GF-D8 (cell line): ENCODE measurements at places on chromosomes 11 and 22.

DNA sequence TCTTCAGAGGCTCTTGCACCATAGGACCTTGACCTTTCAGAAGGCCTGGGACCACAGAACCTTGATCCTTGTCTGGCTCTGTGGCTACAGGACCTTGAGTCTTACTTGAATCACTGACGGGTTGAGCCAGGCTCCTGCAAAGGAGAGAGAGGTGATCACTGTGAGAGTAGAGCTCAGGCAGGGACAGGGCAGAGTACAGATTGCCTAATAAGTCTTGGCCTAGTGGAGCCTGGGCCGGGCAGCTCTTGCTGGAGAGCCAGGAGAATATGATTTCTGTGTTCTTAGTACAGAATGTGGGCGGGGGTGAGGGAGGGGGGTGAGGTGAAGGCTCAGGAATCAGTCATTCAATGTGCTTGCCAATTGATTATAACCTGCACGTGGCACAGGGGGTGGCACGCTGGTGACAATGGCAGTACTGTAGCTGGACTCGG is 26.0 kb downstream of the SERPINH1 start:
- DNase-seq: no peak

- peak; percentile 76 for DNase-seq
Observed at GRCh38 chr11:119094816-119095065, 6.9 kb downstream of the DPAGT1 start.

DNA sequence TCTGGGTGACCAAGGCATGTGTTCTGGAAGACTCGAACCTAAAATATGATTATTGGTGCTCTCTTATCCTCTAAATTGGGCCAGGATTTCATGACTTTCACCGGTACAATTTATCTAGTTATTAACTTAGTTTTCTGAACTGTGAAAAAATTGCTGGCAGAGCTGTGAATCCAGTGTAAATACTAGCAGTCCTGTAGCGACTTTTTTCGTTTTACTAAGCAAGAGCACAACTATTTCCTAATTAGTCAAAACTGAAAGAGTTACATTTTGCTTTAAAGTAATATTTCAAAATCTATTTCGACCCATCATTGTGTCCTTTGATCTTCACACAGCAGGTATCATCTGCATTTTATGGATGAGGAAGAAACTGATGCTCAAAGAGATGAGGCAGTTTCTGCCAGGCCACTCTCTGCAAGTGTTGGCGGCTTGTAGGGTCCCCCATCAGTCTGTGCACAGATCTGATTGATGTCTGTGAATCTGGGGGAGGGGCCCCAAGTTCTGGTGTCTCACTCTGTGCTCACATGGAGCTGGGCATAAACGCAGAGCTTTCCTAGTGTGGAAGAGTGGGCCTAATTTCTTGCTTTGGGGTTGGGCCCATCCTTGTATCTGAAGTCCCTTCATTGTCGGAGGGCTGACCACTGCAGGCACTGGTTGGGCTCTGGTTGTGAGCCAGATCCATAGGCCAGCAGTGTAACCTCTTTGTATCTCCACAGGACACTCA is 1.4 kb upstream of the TRMT2A start:
- no peak for DNase-seq

- no peak for DNase-seq
Observed at GRCh38 chr22:17957693-17958092, 66.7 kb downstream of the MICAL3 start.

GRCh38 chr22:21590809-21591641 is 23.5 kb downstream of the UBE2L3 start:
- peak; percentile 20 for DNase-seq

DNA sequence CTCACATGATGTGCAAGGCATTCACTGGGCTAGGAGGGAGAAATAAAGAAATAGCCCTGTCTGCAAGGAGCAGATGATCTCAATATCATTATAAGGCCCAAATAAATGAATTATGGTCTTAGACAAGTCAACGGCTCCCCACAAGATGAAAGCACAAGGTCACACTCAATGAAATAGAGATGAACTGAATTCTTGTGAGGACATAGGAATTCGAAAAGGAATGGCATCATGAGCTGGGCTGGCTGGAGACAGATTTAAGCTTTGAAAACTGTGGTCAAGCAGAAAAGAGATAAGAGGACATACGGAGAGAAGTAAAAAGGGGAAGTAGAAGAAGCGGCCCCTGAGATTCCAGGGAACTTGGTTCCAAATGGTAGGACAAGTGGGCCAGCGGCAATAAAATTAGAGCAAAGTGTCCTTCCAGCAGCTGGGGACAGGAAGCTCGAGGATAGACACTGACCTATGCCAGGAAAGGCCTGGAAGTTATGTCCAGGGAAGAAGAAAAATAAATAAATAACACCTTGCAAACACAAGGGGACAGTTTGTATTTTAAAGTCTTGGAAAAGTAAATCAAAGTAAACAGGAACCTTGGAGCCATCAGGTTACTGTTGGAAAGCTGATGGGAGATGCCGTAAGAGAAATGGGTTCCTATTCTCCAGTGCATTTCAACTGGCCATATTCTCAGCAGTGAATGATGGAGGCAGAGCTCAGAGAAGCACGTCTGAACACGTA is 37.8 kb downstream of the GALNT18 start:
- no peak for DNase-seq

GRCh38 chr11:122920579-122920978 is 38.0 kb downstream of the JHY start:
- no peak for DNase-seq

GRCh38 chr11:87493516-87493915 is 455.8 kb downstream of the TMEM135 start:
- DNase-seq: no peak

DNA sequence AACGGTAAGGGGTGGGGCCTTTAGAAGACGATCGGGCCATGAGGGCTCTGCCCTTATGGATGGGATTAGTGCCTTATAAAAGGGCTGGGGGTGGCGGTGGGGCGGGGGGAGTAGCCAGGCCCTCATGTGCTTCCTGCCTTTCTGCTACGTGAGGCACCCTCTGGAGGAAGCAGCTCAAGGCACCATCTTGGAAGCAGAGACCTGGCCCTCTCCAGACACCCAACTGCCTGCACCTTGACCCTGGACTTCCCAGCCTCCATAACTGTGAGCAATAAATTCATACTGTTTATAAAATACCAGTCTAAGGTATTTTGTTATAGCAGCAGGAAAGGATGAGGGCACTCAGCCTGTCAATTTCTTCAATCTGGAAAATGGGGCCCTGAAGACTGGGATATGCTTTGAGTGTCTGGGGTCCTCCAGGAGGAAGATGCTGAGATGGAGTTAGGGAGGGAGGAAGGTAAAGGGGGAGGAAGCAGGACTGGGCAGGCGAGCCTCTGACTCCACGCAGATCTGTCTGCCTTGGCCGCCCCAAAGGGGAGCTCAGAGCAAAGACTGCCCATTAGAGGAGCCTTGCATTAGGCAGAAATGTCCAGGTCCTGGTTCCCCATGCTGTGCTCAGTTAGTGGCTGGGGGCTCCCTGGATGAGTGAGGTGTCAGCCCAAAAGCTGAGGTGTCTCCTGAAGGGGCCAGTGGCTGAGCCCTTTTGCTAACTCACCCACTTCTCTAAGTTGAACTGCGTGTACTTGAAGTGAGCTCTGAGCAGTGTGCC is 5.3 kb downstream of the CABP2 start:
- no peak for DNase-seq

DNA sequence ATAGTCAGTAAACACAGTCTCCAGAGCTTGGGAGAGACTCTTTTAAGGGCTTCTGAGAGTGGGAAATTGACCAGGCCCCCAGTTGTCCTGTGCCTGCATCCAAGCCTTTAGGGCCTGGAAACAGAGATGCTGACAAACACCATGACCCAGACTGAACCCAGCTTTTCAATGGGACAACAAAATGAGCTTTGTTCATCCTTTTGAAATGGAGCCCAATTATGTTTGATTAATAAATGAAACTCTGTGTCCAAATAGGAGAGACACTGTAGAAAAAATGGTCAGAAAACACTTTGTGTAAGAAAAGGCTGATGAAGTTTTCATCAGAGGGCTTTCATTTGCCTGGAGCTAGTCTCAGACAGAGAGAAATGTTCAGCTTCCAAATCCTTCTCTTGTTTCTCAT is 146.0 kb downstream of the RRAS2 start:
- DNase-seq: no peak

DNA sequence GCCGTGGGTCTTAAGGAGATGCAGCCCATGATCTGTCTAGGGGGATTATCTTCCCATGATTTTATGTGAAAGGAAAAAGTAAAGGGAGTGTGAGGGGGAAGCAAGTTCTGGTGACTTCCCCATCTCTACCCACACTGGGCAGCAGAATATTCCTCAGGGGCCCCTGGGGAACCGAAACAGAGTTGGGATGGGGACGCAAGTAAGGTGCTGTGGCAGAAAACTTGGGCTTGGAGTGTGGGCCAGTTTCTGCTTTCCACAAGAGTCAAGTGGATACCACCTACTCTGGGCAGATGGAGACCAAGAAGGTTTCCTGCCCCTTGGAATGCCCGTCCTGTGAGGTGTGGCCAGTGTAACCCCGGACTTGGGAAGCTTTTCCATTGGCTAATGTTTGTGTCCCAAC is 64.4 kb downstream of the SGSM3 start:
- no peak for DNase-seq

DNA sequence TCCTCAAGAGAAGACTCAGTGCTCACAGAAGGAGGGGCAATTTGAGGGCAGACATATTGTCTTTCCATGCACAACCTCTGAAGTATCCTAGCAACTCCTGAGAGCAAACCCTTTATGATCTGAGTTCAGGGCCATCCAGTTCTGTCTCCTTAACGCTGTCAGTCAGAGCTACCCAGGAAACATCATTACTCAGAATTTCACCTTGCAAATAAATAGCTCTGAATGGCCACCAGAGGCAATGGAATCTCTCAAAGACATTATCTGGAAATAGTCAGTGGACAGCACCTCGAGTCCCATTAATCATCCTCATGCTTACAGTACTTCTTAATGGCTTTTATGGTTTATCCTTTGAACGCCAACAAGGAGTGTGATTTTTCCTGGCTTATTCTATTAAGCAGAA is 656.1 kb downstream of the OPCML start:
- no peak for DNase-seq

DNA sequence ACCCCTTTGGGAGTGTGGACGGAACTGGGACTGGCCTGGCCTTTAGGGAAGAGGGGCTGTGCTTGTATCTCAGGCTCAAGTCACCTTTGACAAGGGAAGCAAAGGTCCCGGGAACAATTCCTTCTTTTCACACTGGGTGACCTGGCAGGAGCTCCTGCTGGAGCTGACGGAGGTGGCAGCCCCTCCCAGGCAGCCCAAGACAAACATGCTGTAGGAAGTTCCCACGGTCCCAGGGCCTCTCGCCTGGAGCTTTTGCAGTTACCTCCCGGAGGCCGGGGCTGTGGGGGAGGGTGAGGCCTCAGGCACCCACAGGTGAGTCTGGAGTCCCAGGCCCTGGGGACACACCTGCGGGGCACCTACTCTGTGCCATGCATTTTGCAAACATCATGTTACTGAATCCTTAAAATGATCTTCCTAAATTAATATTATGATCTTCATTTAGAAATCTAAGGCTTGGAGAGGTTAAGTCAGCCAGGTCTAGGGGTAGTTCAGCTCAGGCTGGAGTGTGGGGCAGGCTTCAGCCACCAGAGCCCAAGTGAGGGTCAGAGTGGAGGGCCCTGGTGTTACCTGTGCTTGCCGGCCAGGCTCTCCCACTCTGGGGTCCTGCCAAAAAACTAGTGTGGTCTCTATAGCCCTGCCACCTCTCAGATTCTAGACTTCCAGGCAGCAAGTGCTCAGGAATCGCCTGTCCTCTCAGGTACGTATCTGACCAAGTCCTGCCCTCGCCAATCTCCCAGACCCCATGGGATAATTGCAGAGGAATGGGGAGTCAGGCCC is 15.7 kb upstream of the MYEOV start:
- no peak for DNase-seq

- no peak for DNase-seq
Observed at GRCh38 chr11:473415-473814, 23.3 kb downstream of the PTDSS2 start.

GRCh38 chr11:73316422-73316821 is 8.3 kb downstream of the ARHGEF17 start:
- DNase-seq: no peak

DNA sequence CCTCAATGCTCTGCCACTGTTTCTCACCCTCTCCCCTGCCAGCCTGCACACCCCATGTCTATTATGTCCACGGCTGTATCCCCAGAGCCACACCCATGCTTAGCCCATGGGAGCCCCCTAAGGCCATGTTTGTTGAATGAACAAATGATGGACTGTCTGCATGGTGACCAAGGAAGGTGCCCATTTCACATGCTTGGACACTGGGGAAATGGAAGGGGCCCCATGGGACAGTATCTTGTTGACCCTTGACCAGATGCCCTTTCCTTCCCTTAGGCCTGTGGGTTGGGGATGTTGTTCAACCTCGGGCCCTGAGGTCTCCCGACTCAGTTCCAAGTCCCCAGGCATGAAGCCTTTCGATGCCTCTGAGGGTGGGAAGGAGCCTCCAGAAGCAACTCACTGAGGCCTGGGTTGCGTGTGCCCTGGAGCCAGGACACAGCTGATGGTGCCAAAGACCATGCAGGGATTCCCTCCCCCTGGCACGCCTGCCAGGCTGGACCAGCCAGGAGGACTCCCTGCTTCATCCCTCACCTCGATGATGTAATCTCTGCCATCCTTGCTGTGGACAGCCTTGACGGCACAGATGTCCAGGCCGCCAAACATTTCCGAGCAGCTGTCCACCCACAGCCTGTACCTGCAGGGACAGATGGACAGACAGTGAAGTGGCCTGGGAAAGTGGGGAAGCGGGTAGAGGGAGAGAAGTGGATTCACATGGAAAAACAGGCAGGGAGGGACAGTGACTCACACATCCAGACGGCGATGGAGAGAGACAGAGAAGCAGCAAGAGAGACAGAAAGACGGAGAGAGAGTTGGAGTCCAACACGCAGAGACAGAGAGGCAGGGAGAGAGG is 58.9 kb downstream of the FBXO7 start:
- no peak for DNase-seq

GRCh38 chr11:129580278-129580677 is 204.6 kb downstream of the BARX2 start:
- DNase-seq: no peak

GRCh38 chr11:80109031-80109430 is 668.2 kb upstream of the TENM4 start:
- no peak for DNase-seq

- no peak for DNase-seq
Observed at GRCh38 chr11:12456651-12457579, 79.5 kb downstream of the PARVA start.

DNA sequence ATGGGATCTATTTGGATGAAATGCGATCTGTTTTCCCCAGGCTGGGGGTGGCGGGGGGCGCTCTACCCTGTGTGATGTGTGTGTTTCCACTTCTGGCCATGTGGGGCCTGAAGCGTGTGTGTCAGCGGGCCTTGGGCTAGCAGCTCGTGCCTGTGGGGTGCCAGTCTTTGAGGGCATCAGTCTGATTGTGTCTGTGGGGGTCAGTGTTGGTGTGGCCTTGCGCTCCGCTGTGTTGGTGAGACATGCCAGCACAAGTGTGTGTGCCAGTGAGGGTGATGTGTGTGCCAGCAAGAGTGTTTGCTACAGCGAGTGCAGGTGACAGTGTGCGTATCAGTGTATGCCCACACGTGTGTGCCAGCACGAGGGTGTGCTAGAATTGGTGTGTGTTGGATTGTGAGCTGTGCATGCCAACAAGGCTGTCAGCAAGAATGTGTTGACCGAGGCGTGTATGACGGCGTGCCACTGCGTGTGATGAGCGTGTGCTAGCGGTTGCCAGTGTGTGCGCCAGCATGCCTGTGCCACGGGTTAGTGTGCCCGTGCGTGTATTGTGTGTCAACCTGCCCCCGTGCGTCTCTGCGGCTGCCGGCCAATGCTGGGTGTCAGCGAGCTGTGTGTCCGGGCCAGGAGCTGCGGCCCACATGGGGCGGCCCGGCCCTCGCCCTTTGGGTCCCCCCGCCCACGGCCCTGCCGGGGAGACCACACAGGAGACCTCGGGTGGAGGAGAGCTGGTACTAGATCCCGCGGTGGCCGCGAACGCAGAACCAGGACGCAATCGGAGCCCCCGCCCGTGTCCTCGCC is 519 bp downstream of the ARRB1 start:
- DNase-seq: no peak
